ENCODE measurements at places on chromosomes 6 and 20.

DNA sequence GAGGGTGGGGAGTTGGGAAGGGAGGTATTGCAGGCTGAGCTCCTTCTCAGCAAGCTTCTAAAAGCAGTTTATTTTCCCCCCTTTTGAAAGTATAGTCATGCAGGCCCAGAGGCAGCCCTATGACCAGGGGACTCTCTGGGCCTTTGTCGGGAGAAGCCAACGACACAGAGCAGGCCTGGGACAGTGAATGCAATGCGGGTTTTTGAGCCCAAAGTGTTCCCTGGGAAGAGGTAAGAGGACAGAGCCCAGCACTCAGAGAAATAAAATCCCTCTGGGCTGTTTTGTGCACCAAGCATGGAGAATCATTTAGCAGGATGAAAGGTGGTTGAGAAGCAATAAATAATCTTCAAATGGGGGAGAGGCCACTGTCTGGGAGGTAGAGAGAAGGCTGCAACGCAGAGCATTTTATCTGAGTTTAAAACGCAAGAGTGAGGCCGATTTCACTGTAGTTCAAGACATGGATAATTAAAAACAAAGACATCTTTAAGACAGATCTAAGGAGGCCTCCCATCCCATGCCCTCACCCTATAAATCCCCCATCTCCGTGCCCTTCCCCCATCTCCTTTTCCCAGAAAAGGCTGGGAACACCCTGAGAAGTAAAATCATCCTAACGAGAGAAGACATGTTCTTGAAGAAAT, 237.5 kb downstream of the CDC5L start:
- no peak for DNase-seq

DNA sequence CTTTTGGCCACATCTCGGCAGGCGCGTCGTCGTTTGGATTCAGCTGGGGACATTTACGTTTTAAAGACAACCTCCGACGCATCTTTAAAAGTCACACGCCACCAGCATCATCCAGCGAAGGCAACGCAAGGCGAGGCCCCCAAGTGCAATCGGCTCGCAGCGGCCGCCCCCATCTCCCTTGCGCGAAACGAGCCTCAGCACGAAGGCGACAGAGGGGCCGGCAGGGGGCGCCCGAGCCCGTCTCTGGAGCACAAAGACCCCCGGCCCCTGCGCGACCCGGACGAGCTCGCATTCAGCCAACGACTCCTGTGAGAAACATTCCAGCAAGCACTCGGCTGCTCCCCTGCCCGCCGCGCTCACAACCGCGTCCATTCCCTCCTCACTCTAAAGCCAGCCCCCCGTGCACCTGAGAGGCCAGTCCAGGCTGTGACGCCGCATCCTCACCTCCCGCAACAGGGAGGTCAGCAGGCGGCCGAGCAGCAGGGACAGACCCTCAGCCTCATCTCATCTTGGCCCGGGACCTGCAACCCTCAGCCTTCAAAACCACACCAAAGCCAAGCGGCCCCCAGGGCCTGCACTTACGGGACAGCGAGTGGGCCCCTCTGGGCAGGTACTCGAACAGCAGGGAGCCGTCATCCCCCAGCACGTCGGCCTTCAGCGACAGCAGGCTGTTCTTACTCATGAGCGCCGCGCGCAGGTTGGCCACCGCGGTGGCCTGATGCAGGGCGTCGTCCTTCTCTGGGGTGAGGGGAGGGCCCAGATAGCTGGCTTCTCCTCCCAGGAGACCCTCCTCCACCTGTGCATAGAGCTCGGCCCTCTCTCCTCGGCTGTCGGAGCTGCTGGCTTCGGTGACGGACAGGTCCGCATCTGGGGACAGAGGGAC, 35.8 kb downstream of the SLC2A4RG start:
- DNase-seq, result no peak

- DNase-seq, result no peak
Observed at GRCh38 chr6:111685058-111685457, 79.4 kb upstream of the TRAF3IP2 start.

GRCh38 chr6:15329197-15329671, 83.4 kb downstream of the JARID2 start:
- DNase-seq, result no peak

- DNase-seq, result no peak
Observed at GRCh38 chr20:25321262-25321831, 69.3 kb downstream of the ABHD12 start.

Measured in activated CD4-positive, alpha-beta T cell treated with anti-CD3 and anti-CD28 coated beads, Interleukin-2, amount 50 U/mL, for 24 hours (primary cell).